Suppressor macrophage treated with lipopolysaccharide for 1 hour (primary cell): ENCODE measurements at places on chromosomes 16 and 17.

DNA sequence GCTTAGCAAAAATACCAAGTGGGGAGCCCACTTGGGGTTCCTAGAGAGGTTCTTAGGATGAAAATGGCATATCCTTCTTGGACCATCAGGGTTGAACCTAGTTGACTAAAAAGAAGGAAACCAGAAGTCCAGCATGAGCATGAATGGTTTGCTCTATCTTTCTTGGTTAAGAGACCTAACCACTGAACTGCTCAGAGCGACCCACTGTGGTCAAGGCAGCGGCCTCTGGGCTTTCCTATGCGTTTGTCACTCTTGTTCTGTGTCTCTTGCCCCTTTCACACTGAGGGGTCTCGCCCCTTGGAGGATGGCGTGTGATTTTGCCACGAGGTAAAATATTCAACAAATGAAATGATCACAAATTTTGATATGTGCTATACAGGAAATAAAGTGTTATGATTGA is 526 bp upstream of the BORCS6 start:
- no peak for DNase-seq

DNA sequence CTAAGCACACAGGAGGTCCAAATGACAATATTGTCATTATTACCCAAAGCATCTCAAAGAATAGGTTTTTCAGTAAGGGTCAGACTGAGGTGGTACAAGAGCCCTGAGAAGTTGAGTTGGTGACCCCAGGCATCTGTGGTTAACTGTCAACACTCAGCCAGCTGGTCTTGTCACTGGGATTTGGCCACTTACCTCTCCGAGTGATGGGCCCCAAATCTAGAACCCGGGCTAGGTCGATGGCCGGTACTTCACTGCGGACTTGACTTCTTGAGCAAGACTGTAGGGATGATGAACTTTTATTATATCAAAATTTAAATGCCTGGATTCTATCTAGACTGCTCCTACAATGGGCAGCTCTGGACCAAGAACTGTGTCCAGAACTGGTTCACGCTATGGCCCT is 11.5 kb downstream of the GP2 start:
- DNase-seq, result no peak

GRCh38 chr16:1942047-1942809 is 771 bp downstream of the MSRB1 start:
- peak; percentile 64 for DNase-seq

DNA sequence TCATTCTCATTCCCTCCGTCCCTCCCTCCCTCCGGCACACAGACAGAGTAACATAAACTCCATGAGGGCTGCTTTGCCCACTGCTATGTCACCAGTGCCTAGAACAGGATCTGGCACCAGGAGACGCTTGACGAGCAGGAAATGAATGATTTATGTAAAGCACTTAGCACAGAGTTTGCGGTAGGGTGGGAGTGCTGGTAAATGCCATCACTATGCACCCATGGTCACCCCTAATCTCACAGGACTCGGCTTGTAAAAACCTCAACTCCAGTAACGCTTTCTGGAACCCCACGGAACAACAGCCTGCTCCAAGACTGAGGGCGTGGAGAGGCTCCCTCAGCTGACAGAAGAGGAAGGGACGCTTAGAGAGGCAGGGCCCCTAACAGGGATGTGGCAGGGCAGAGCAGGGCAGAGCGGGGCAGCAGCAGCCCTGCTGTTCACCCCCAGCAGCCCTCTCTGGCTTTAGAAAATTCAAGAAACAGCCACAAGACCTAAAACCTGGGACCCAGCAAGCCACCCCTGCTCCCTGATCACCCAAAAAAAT is 156.9 kb downstream of the C16orf78 start:
- DNase-seq, result peak; percentile 22

DNA sequence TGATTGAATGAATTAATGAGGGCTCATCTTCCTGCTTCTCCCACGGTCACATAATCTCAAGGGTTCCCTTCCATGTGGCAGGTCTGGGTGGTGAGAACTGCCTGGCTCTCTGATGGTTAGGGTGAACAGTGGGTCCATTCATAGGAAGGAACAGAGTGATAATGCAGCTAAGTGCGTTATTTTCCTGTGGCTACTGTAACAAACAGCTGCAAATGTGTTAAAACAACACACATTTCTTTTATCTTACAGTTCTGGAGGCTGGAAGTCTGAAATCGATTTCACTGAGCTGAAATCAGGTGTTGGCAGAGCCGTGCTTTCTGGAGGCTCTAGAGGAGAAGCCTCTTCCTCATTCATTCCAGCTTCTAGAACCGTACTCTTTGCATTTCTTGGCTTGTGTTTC is 95.3 kb downstream of the BMERB1 start:
- no peak for DNase-seq

GRCh38 chr16:77786186-77786847 is 2.0 kb upstream of the VAT1L start:
- DNase-seq, result no peak

GRCh38 chr17:41417576-41418015 is 6.8 kb downstream of the KRT37 start:
- DNase-seq, result peak; percentile 17

DNA sequence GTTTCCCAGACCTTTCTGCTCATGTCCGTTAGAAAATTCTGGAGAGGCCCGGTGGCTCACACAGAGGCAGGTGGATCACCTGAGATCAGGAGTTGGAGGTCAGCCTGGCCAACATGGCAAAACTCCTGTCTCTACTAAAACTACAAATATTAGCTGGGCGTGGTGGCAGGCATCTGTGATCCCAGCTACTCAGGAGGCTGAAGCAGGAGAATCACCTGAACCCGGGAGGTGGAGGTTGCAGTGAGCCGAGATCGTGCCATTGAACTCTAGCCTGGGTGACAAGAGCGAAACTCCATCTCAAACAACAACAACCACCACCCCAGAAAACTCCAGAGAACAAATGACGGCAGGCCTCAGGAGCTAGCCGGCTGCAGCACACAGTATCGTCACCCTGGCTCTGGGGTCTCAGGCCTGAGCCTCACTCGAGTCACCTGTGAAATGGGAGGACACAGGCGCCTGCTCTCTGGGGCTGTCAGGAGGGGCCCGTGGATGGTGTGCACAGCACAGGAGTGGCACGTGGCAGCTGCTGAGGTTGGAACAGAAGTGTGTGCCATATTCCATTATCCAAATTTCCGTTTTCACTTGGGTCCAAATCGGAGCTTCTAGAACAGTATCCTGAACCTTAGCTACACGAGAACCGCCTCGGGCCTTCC is 3.3 kb upstream of the SLC38A8 start:
- DNase-seq, result no peak

DNA sequence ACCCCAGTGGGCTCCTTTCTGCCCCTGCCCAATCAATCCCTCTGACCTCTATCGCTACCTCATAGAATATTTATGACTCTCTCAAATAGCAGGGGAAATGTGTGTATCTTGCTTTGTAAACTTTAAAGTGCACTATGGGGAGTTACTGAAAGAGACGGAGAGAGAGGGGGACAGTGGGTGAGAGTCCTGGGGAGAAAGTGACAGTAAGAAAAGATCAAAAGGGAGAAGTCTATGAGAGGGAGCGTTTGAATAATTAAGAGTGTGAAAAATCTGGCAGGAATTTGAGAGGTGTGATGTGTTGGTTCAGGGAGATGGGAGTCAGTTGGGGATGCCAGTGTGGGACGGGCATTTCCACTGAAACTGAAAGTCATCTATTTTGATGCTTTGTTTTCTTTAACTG is 32.6 kb downstream of the USP43 start:
- no peak for DNase-seq

GRCh38 chr17:8266648-8267479 is 17.8 kb downstream of the PFAS start:
- no peak for DNase-seq

GRCh38 chr17:44556832-44557606 is at the start of gene FZD2:
FZD2 (plus strand) TSS chr17:44557484; CDS start chr17:44557689, 205 bp downstream.
- peak; percentile 83 for DNase-seq

GRCh38 chr17:48241131-48241591 is 133.6 kb downstream of the SNX11 start:
- DNase-seq, result peak; percentile 81

- no peak for DNase-seq
Observed at GRCh38 chr17:68863091-68863652, 92.0 kb downstream of the ABCA8 start.

- no peak for DNase-seq
Observed at GRCh38 chr17:68103148-68103547, 67.6 kb downstream of the KPNA2 start.

- no peak for DNase-seq
Observed at GRCh38 chr17:28711723-28712031, at the start of gene PROCA1. PROCA1 (minus strand) TSS chr17:28711888; CDS start chr17:28711660, 228 bp downstream.

GRCh38 chr17:28487881-28488532 is 14.6 kb downstream of the SLC13A2 start:
- DNase-seq, result no peak

DNA sequence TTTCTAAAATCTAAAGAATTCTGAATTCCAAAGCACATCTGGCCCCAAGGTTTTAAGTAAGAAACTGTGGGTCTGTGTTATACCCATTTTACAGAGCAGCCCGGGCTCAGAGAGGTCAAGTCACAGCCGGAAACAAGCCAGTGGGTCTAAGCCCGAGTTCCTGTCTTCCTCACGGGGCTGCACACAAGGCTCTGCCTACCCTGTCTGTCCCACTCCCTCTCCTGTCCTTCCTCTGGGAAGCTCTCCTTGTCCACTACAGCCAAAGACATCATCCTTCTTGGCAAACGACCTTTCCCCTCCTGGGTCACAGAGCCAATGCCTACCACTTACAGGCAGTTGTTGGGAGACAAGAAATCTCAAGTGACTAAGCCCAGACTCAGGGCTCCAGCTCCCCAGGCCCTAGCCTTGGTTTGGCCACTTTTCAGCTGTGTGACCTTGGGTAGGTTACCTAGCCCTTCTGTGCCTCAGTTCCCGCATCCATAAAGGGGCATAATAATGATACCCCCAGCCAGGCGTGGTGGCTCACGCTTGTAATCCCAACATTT is 55.6 kb upstream of the MAP3K14 start:
- DNase-seq, result no peak

DNA sequence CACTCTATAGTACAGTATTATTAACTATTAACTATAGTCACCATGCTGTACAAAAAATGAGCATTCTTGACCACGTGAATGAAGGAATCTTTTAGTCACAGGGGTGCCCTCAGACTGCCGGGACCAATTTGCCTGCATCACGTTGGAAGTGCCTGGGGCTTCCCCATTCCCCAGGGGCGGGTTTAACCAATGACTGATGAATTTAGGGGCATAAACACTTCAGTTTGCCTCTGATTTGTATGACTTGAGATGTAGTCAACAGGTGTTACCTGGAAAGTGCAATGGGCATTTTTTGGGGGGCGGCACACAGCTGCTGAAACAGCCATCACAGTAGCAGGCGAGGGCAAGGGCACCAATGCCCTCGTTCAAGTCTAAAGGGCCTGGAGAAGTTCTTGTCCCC is 8.7 kb upstream of the PYY start:
- no peak for DNase-seq

DNA sequence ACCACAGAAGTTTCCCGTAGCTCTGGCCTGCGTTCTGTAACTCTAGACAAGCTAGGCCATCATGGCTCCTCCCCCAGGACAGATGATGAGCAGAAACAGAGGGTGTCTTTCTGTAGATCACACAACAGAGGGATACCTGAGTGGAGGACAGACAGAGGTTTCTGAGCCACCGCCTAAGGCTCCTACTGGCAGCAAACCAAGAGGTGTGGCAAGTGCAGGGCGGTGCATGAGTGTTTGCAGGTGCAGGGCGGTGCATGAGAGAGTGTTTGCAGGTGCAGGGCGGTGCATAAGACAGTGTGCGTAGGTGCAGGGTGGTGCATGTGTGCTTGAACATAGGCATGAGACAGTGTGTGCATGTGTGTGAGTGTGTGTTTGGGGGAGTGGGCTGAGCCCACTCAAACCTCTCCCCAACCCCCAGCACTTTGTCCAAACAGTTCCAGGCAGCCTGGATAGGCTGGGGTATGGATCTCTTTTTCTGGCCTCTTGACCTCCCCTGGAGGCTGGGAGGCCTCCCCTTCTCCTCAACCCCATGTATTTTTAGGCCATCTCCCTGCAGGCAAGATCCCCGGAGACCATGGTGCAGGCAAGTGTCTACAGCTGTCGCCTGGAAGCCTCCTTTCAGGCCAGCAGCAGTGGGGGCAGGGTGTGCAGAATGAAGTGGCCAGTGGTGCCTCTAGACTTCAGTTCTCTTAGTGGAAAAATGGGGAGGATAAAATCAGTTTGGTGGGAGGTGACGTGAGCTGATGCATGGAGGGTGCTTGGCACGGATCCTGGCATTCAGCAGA is 53.4 kb upstream of the CBX4 start:
- no peak for DNase-seq

- DNase-seq, result peak; percentile 26
Observed at GRCh38 chr17:5122586-5123342, 6.9 kb downstream of the USP6 start.

- no peak for DNase-seq
Observed at GRCh38 chr17:71985111-71986039, 135.4 kb upstream of the SOX9 start.

- DNase-seq, result no peak
Observed at GRCh38 chr17:80625627-80626026, 81.0 kb downstream of the RPTOR start.

- peak; percentile 88 for DNase-seq
Observed at GRCh38 chr16:20740901-20741521, 607 bp downstream of the THUMPD1 start.

GRCh38 chr16:67565470-67566100 is 3.3 kb downstream of the CTCF start:
- no peak for DNase-seq

DNA sequence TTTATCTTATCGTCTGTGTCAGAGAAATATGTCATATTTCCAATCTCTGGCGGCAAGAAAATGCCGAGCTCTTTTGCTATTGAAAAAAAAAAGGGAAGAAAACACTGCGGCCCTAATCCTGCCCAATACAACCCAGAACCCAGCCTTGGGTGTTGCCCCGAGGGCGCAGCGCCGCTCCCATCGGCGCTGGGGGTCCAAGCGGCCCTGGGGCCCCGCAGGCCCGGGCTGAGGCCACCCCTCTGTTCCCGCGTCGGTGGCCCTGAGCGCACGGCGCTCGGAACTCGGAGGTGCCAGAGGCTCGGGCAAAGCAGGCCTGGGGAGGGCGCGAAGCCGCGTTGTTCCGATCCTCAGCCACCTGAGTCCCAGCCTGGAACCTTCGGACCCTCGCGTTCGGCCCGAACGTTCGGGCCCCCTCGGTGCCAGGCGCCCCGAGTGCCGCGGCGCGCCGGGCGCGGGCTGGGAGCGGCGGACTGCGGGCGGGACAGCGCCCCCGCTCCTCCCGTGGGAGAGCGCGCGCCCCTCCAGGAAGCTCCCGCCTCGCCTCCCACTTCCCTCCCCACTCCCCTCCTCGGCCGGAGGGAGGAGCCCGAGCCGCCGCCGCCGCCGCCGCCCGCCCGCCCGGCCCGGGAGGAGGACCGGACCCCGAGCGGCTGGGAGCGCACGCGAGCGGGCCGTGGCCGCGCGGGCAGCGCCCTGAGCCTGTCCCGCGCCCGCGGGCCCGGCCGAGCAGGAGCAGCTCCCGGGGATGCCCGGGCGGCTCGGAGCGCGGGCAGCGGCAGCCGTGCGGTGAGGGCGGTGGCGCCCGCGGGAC is at the start of gene CPNE2:
Gene CPNE2, plus strand, starts transcription at position 609 of the 811 bp plus-strand sequence. CDS start 18,160 bp downstream, outside the sequence.
- DNase-seq, result peak; percentile 65
